Motor neuron (in vitro differentiated cells): ENCODE measurements at places on chromosomes 4 and X.

- no peak for ATAC-seq
Observed at GRCh38 chrX:7024850-7025249, 122.7 kb upstream of the STS start.

GRCh38 chr4:35516102-35516501 lies 728.2 kb downstream of the ARAP2 start:
- ATAC-seq = no peak

GRCh38 chr4:123667496-123667895 lies 270.9 kb downstream of the SPRY1 start:
- no peak for ATAC-seq

DNA sequence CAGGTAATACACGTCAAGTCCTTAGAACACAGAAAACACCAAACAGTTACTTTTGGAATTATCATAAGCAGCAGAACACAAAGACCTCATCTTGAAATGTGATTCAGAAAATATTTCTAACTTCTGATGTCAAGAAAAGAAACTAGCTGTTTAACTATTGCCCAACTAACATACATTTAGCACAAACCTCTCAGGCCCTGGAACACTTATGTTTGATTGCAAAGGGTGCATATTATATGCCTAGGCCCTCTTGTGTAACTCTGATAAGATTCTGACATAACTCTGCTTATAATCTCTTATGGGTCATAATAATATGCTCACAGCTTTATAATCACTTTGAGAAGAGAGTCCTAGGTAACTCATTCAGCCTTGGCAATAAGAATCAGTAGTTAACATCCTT lies 62.6 kb downstream of the TBC1D9 start:
- ATAC-seq = no peak

DNA sequence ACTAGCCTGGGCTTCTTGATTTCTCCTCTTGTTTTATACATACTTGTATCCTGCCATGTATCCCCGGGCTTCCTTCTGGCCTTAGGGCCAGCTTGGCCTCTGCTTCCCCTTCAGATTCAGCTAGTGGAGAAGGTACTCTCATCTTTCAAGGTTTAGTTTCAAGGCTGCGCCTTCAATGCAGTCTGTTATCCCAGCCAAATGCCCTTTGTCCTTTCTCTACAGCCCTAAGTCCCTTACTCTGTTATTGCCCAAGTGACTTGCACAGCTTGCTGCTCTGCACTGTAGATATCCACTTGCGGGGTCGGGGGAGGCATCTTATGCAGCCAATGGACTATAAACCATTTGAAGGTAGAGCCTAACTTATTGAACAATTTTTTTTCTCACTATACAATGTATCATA lies 357.5 kb downstream of the PPP1R2C start:
- no peak for ATAC-seq

DNA sequence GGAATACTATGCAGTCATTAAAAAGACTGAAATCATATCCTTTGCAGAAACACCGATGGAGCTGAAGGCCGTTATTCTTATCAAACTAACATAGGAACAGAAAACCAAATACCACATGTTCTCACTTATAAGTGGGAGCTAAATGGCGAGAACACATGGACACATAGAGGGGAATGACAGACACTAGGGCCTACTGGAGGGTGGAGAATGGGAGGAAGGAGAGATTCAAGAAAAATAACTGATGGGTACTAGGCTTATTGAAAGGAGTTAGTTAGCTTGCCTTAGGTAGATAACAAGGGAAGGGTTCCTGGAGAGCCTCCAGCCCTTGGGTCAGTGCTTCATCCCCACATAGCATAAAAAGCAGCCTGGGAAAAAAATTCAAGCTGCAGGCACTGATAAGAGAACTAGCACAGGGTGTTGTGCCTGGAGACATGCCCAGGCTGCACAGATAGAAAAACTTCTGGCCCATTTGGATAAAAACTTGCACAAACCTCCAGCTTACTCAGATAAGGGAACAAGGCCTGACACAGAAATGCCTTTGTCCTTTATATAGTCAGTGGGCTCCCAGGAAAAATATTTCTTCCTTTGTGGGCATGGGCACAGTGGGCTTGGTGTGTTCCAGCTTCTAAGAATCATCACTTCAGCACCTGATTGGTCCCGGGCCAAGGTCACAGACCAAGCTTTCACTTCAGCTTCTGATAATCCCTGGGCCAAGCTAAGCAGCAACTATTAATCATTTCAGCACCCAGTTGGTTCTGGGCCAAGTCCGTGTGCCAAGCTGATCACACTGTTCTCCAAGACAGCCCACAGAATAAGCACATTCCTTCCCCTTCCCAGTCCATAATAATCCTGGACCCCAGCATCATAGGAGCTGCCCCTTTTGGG lies 23.1 kb upstream of the PWWP3B start:
- no peak for ATAC-seq

GRCh38 chr4:8284391-8284790 lies 14.8 kb downstream of the HTRA3 start:
- ATAC-seq = no peak

- no peak for ATAC-seq
Observed at GRCh38 chr4:37967736-37968135, 7.5 kb downstream of the PTTG2 start.

- ATAC-seq = no peak
Observed at GRCh38 chr4:27412613-27413012, 552.0 kb downstream of the STIM2 start.

GRCh38 chrX:71623714-71624113 lies 5.4 kb upstream of the CXCR3 start:
- ATAC-seq = no peak

GRCh38 chr4:111959222-111959621 lies 186.0 kb upstream of the FAM241A start:
- peak; percentile 21 for ATAC-seq

DNA sequence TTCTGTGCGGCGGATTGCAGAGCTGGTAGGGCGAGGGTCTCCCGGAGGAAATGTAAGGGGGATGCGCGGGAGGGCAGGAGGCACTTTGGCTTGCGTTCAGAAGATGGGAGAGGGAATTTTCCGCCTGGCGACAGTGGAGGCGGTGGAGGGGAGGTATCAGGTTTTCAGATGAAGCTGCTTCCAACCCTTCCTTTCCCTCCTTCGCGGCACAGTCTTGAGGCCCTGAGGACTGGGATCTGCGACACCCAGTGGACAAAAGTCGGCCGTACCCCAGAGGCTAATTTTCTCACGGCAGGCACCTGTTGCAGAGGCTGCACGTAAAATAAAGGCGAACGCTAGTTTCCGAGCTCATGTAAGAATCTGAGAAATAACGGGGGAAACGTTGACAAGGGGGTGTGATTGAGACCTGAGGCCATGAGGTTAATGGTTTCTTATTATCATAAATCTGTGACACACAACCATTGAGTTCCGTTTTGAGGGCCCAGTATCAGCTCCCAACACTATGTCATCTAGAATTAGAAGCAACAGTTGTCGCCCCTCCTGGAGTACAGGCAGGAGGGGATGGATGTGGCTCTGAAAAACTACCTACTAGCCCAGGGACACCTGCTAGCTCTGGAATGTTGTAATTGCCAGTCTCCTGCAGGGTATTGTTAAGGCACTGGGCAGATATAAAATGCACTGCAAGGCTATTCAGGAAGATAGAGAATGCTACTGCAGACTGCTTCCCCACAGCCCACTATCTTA lies 1.1 kb downstream of the ZCCHC18 start:
- ATAC-seq = peak; percentile 58

DNA sequence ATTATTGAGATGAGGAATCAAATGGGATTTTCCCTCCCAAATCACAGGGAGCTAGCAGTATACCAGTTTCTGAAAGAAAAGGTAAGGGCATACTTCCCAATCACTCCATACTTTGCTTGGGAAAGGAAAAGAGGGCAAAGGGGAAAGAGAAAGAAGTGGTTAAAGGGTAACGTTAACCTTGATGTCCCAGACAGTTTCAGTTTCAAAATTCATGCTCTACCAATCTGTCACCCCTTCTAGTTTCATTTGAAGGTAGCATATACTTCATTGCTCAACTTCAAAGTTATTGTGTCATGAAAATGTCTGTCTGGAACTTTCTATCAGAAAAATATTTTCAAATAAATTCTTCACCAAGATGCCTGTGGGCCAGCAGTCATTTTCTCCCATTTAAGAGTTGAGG lies 16.0 kb downstream of the TNMD start:
- ATAC-seq = no peak

GRCh38 chr4:32010221-32010620 lies 1290.1 kb downstream of the PCDH7 start:
- ATAC-seq = no peak

DNA sequence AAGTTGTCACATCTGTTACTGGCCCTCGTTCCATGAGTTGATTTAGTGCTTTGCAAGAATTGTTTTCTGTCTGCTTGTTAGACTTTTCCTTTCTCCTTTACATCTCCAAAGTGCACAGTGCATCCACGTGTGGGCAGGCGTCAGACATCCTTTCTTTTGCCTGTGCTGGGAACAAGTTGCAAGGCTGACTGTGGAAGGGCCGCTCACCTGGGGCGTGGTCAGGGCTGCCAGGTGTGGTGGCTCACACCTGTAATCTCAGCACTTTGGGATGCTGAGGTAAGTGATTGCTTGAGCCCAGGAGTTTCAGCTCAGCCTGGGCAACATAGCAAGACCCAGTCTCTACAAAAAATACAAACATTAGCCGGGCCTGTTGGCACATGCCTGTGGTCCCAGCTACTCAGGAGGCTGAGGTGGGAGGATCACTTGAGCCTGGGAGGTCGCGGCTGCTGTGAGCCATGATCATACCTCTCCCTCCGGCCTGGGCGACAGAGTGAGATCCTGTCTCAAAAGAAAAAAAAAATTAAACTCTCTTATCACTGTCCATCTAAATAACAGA lies 46.2 kb downstream of the RGS12 start:
- no peak for ATAC-seq

DNA sequence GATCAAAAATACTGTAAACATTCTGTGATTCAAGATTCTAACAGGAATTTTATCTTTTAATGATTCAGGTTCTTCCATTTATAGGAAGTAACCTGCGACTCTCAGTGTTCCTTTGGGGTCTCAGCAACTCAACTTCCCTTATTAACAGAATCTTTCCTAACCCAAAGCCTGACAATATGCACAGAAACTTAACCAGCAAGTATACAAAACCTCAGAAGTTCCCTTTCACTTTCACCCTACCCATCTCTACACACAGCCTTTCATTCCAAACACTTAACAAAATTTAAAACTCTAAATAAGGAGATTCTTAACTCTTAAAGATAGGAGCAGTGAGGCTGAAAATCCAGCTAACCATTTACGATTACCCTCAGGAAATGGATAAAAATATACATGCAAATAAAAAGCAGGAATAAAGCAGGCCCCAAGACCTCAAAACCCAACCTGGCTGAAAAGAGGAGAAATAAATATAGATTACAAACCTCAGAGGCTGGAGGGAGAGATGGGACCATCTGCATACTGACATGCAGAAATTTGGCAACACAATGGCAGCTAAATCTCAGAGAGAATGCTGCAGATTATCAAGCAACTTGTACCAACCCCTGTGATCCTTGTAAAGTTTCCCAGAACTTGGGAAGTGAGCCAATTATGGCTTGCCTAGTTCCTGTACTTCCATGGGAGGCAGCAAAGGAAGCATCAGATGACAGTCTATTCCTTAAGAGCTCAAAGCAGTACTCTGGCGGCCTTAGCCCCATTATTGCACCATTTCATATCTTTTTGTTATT lies 101.0 kb downstream of the ATP11C start:
- peak; percentile 81 for ATAC-seq

GRCh38 chrX:96314985-96315384 lies 369.7 kb upstream of the DIAPH2 start:
- ATAC-seq = peak; percentile 87

GRCh38 chr4:77599378-77599777 lies 6.2 kb upstream of the CXCL13 start:
- ATAC-seq = peak; percentile 71

GRCh38 chr4:1376391-1376840 lies 29.4 kb downstream of the UVSSA start:
- no peak for ATAC-seq

DNA sequence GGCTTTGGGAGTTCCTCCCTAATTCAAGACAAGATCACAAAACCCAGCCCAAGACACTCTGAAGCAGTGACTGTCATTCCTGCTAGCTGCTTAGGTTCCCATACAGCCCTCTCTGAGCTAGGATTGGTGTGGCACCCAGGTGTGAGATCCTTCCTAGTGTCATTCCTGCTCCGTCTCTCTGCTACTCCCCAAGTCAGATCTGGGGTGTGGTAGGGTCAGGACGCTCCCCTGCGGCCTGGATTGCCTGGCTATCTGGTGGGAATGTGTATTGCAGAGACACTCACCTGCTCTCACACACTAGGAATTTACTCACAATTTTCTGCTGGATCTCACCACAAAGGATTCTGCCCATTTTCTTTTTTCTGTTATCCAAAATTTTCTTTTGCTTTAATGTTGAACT lies 560.8 kb upstream of the ATOH1 start:
- ATAC-seq = no peak

DNA sequence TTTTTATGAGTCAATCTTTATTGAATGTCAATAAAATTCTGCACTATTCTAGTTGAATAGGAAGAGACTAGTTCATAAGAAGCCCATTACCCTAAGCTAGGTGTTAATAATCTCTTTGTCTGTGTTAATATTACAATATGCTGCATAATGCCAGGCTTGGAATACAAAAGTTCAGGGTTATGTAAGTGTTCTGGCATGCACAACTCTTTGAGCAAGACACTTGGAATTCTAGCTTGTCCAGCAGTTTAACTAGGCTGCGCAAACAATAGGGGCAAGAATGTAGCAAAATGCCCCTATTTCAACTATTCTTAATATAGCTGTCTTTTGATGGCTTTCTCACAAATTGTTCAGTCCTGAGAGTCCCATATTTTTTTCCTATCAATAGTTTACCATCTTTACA lies 31.3 kb upstream of the ETNPPL start:
- no peak for ATAC-seq

DNA sequence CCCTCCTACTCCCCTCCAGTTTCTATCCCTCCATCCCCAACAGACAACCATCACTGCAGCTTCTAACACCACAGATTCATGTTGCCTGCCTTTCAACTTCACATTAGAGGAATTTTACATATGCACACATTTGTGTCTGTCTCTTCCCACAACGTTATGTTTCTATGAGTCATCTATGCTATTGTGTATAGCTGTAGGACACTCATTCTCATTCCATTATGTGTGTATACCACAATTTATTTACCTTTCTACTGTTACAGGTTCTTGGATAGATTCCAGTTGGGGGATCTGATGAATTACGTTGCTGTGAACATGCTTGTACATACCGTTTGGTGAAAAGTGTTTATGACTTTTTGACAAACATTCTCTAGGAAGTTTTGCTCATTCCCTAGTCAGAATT lies 58.8 kb upstream of the TRPC3 start:
- ATAC-seq = peak; percentile 93
